ENCODE measurements at places on chromosomes 5 and 9.

DNA sequence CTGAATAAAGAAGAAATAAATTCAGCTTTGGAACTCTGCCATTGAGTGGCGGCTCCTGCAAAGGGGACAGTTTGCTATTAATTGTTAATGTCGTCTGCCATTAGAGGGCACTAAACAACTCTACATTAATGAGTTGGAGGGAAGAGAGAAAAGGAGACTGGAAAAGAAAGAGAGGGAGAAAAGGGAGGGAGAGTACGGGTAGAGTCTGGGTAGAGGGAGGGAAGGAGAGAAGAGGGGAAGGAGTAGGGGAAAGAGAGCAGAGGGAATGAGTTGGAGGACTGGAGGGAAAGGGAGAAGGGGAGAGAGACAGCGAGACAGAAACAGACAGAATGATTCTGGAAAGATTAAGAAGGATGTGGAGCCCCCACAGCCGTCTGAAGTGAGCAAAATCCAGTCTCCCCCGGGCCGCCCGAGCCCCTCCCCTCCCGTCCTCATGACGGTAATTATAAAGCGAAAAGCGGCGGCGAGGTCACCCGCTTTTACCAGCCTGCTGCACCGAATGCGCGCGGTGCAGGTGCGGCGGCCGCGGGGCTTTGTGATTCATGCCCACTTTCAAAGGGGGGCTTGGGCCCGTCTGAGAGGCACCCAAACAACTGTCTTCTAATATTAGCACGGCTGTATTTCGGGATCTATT is 1.9 kb upstream of the FST start:
- peak; percentile 14 for DNase-seq

DNA sequence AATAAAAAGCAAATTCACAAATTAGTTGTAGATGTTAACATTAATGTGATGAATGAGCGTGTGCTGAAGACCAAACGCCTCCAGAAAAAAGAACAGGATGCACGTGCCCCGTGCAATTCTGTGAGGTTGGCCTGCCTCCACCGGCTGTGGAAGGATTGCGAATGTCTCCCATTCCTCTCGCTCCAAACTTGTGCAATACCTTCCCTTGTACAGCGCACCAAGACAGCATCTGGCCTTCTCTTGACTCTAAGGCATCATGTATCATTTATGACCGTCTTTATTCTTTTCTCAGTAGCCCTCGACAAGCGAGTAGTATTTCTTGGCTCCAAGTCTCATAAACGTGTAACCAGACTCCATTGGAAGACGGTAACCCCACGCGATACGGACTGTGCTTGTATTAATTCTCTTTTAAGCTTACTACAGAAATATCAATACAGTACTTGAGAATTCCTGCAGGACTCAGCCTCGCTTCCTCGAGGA is 1.5 kb upstream of the TESK1 start:
- DNase-seq, result peak; percentile 29

GRCh38 chr9:15430920-15431844 is 8.5 kb downstream of the SNAPC3 start:
- no peak for DNase-seq

DNA sequence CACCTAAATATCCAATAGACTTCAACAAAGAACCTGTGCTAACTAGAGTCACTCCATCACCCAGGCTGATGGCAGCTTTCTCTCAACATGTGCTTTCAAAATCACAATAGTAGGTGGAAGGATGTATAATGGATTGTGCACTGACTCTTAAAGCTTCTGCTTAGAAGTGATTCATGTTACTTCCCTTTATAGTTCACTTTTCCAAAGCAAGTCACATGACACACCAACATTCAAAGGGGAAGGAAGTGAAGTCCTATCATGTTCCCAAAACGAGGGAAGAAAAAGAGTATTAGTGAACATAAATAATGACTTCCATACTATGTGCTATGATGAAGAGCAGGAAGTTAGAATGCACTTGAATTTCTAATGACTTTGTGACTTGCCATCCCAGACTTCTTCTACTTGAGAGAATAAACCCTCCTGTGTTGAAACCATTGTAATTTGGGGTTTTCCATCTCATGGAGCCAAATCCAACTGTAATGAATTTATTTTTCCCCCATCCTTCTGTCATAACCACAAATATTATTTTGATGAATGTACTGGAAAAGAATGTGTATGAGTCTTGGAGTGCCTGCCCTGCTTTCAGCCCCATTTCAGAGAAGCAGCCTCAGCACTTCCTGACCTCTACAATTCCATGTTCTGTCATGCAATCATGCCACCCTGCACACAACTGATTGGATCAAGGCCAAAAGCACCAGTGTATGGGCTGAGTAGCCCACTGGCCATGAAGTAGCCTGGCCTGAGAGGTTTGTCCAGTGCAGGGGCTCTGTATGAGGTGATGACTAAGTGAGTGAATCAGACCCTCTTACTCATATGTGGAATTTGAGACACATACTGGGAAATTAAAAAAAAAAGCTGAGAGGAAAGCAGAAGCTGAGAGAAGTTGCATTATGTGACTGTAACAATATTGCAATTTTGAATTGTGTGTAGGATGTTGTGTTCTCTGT is 525.9 kb upstream of the CLINT1 start:
- DNase-seq, result no peak

DNA sequence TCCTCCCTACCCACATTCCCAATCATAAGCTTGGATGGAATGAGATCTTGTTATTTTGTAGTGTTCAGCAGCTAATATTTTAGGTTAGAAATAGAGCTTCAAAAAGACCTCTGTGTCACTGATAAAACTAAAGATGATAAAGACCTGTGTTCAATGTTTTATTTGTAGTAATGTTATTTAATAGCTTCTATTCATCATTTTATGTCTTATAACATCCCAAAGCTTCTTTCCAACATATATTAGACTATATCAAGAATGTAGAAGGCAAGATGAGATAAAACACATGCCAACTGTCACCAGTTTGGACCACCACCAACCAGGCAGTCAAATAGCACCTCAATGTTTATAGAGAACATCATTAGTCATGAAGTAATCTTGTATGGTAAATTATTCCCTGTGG is 409.5 kb upstream of the ITGA1 start:
- no peak for DNase-seq

DNA sequence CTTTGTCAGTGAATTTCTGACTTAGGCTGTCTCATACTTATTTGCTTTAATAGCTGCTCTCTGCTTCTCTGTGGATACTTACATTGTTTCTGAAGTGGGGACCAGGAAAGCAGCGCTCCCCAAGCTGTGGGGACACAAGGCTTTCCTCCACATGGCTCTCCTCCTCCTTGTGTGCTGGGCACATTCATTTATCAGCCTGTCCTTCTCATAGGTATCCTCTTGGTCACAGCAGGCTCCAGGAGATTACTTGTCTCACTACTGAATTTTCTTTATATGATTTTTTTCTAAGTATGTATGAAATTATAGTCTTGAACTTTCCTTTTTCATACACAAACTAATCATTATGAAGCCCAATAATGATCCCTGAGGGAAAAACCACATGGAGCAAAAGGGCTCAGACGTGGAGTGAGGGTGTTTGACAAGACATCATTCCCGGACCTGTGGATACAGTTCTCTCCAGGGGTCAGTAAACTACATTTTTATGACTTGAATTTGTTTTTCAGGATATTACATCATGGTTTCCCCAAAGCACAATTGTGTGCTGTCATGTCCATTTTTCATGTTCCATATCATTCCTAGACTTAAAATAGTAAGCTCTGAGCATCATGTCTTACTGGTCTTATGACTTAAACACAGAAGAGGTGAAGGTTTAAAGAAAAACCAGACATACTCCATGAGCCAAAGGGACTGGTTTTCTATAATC is 234.5 kb downstream of the PCSK1 start:
- DNase-seq, result no peak

DNA sequence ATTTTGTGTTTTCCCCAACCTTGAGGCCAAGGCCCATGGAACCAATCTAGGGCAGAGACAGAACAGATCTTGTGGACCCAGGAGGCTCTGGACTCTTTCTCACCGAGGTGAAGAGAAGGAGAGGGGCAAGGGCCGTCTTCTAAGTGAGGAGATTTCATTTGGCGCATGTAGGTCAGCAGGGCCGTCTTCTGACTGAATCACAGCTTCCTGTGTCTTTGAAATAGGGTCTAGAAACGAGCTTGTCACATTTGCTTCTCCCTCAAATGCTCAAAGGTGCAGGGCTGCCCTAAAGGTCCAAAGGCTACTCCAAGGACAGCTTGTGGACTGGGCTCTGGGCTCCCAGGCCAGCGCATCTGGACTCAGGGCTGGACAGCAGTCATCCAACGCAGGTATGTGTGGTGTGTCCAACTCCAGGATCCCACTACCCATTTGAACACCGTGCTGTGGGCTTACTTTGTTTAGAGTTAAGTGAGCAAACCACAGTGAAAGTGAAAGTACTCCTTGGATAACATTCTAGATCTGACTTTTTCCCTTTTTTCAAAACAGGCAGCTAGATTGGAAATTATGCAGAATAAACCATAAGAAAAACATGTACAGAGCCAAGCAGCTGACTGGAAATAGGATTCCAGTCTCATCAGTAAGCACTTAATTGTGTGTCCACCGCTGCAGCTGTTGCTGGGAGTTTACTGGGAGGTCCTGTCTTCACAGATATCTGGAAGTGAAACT is 357.0 kb downstream of the GADD45G start:
- DNase-seq, result no peak

DNA sequence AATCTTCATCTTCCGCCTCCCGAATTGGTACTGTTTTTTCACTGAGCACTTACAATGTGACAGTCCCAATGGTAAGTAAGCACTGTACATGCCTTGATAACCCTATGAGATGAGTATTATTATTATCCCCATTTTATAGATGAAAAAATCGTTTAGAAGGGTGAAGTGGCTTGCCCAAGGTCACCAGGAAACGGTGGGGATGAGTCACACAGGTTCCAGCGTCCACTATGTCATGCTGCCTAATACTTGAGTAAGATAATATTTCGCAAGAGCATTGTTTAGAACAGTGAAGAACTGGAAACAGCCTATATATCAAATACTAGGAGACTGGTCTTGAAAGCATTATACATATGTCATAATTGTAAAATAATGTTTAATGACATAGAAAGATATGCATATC is 12.9 kb downstream of the HAND1 start:
- DNase-seq, result no peak

- peak; percentile 72 for DNase-seq
Observed at GRCh38 chr9:272251-273213, 57.9 kb downstream of the DOCK8 start.

DNA sequence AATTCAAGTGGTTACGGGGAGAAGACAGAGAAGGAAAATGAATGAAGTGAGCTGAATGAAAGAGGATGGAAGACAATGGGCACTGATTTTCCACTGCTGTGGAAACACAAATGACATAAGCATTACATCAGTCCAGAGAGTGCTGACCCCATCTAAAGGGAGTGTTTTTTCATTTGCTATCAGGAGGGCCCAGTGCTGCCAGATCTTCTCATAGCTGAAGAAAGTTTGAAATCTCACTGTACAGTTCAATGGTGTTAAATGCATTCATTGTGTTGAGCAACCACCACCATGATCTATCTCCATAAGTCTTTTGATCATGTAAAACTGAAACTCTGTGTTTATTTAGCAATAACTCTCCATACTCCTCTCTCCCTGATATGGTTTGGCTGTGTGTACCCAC is 41.5 kb upstream of the STARD4 start:
- no peak for DNase-seq

- DNase-seq, result no peak
Observed at GRCh38 chr5:55591686-55592085, 56.9 kb upstream of the PLPP1 start.

- no peak for DNase-seq
Observed at GRCh38 chr9:76153902-76154629, 240.2 kb downstream of the RFK start.

- DNase-seq, result no peak
Observed at GRCh38 chr5:142319560-142320429, 5.0 kb downstream of the SPRY4 start.

- DNase-seq, result no peak
Observed at GRCh38 chr5:62578540-62578939, at the start of gene LRRC70. TSS of gene LRRC70 (plus strand) at chr5:62578819. CDS start at chr5:62579439, 620 bp downstream.

- no peak for DNase-seq
Observed at GRCh38 chr9:107178293-107178692, 104.8 kb upstream of the RAD23B start.

GRCh38 chr5:176748967-176749935 is 61.1 kb upstream of the UNC5A start:
- no peak for DNase-seq

DNA sequence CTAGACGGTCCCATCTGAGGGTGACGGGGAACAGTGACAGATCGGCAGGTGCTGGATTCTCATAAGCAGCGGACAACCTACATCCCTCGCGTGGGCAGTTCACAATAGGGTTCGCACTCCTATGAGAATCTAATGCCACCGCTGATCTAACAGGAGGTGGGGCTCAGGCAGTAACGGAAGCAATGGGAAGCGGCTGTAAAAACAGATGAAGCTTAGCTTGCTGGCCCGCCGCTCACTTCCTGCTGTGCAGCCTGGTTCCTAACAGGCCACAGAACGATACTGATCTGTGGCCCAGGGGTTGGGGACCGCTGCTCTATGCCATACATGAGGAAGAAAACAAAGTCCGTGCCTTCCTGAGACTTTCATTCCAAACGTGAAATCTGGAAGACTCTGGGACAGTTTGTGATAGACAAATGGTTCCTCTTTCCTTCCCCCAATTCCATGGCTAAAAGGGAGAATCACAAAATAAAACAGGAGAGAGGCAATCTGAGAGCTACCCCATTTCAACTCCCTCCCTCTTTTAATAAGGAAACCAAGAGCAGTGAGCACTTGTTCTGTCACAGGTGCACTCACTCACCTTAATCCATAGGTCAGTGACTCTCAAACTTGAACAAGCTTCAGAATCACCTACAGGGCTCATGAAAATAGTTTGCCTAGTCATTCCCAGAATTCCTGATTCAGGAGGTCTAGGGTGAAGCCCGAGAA is 12.1 kb downstream of the PDCL start:
- peak; percentile 34 for DNase-seq
